ENCODE measurements at places on chromosomes 13 and 19.
A peak's percentile ranks its signal among the peaks of the same experiment; 100 is the strongest.

- DNase-seq: no peak
Observed at GRCh38 chr13:99381766-99382165, 74.6 kb upstream of the GPR183 start.

GRCh38 chr13:99385940-99386339 is 78.7 kb upstream of the GPR183 start:
- no peak for DNase-seq

DNA sequence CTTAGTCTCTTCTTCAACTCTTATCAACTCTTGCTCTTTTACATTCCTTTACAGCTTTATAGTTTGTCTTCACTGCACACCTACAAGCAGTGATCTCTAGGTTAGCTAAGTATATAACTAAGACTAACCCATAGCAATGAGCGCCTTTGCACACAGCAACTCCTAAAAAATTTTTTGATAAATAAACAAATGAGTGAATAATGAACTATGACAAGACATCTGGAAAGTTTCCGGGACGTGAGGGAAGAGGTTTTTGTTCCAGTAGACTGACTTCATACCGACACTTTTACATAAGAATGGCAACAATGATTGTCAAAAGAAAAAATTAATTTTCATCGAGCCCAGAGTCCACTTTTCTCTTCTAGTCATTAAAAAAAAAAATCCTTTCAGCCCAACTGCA is 98.3 kb downstream of the ELF1 start:
- no peak for DNase-seq

DNA sequence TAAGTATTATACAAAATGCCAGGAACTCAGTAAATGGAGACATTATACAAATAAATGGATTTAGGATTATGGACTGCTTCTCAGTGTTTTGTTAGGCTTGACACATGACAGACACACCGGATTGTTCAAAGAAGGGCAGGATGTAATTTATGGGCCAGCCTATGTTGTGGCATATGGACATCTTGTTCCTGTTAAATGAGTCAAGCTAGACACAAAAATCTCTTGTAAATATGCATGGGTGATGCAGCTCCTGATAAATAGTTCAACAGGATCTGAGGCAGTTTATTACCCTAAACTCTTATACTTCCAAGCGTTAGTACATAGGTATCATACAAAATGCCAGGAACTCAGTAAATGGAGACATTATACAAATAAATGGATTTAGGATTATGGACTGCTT is 502.3 kb downstream of the TBC1D4 start:
- DNase-seq: no peak

- DNase-seq: no peak
Observed at GRCh38 chr13:44667943-44668342, 91.8 kb upstream of the TSC22D1 start.

DNA sequence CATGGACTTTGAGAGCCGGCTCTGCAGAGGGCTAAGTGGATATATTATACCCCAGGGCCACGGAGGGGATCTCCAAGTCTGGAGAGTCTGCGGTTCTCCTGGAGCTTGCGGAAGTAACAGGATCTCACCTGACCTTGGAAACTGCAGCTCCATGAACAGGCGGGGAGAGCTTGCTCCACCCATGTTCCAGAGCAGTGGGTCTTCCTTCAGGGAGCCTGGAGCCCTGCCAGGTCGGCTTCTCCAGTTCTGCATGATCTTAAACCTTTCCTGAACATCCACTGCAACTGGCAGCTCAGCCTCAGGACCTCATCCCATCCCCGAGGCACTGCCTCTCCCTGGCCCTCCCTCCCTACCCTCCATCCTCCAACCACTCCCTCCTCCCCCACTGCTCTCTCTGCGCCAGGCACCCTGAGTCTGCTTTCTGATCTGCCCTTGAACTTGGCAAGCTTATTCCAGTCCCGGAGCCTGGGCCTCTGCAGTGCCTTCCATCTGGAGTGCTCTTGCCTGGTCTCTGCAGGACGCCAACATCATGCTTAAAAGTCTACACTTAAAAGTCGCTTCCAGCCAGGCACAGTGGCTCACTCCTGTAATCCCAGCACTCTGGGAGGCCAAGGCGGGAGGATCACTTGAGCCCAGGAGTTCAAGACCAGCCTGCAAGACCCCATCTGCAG is 13.2 kb downstream of the ATCAY start:
- no peak for DNase-seq

DNA sequence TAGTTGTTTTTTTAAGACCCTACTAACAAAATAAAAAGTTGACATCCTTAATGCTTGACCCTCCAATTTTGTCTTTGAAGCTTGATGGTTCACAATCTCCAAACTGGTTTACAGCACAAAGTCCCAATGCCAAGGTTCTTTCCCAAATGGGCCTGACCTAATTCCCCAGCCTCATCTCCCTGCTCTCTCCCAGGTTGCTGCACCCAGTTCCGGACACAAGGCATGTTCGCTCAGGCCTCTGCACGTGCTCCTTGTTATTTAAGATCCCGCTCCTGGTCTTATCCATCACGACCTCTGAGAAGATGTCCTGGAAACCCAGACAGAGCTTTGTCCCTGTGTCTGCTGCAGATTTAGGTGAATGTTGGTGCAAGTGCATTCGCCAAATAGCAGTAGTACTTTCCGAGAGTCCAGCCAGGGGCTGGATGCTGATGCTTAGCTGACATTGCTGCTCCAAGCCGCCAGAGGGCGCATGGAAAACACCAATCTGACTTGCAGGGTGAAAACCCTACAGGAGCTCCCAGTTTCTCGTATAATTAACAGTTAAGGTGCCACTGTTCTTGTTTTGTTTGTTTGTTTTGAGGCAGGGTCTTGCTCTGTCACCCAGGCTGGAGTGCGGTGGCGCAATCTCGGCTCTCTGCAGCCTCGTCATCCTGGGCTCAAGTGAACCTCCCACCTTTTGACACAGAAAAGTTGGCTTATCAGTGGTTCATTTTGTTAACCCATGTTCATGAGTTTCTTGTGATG is 18.5 kb downstream of the LYPD3 start:
- DNase-seq: peak; percentile 70

GRCh38 chr13:43223216-43223615 is 199.8 kb downstream of the DNAJC15 start:
- DNase-seq: no peak

- DNase-seq: no peak
Observed at GRCh38 chr13:23129331-23129730, 51.4 kb upstream of the SGCG start.

GRCh38 chr13:45446181-45446580 is 18.6 kb upstream of the COG3 start:
- DNase-seq: no peak

- no peak for DNase-seq
Observed at GRCh38 chr19:55373306-55373992, 3.2 kb upstream of the TMEM190 start.

GRCh38 chr19:23762884-23763711 is 4.4 kb upstream of the ZNF681 start:
- DNase-seq: peak; percentile 90

GRCh38 chr13:20219577-20219976 is 12.5 kb downstream of the GJB6 start:
- no peak for DNase-seq

- no peak for DNase-seq
Observed at GRCh38 chr13:79812070-79812850, 331.3 kb downstream of the NDFIP2 start.

- no peak for DNase-seq
Observed at GRCh38 chr13:91144054-91144453, 203.4 kb upstream of the MIR17HG start.

- no peak for DNase-seq
Observed at GRCh38 chr19:51810223-51810622, 15.3 kb downstream of the FPR3 start.

DNA sequence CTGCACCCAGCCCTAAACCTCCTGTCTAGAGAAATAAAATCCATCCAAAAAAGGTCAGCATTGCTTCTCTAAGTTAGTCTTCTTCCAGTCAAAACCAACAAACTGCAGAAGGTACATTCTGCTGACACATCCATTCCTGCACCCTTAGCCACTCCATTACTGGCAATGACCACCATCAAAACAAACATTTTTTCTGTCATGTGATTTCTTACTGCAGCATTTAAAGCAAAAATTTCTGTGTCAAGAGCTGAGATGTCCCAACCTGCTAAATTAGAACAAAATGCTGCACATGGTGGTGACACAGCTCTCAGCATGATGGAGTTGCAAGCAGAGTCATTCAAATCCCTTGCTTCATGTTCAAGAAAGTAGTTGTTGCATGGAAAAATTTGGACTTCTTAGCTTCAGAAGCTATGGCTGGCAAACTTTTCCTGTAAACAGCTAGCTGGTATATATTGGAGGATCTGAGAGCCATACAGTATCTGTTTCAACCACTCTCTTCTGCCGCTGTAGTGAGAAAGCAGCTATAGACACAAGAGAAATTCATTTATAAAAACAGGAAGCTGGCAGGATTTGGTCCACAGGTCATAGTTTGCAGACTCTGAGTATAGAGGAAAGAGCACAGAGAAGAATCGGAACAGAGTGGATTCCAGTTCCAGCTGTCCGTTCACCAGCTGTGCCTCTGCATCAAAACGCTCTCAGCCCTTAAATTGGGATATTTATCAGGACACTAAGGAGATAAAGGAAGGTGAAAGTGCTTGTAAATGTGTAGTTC is 17.4 kb downstream of the RUBCNL start:
- DNase-seq: no peak

DNA sequence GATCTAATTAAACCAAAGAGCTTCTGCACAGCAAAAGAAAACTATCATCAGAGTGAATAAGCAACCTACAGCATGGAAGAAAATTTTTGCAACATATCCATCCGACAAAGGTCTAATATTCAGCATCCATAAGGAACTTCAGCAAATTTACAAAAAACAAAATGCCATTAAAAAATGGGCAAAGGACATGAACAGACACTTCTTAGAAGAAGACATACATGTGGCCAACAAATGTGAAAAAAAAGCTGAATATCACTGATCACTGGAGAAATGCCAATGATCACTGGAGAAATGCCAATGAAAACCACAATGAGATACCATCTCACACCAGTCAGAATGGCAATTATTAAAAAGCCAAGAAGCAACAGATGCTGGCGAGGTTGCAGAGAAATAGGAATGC is 32.5 kb downstream of the ZNF582 start:
- DNase-seq: no peak

- DNase-seq: no peak
Observed at GRCh38 chr13:33257841-33258807, 27.4 kb downstream of the STARD13 start.

DNA sequence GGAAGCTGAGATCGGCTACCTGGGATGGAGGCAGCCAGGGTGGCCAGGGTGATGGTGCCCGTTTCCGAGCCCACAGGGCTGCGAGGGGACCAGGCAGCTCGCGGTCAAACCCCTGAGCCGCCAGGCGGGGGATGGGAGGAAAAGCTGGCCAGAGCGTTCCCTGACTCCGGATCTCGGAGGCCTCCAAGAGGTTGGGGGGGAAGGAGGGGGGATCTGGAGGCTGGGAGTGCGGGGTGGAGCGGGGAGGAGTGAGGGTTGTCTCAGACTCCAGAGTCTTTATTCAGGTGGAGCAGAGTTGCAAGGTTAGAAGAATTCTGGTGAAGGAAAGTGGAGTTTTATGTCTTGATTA is 1.1 kb downstream of the CACNG7 start:
- DNase-seq: no peak

- DNase-seq: no peak
Observed at GRCh38 chr13:99380921-99381645, 73.9 kb upstream of the GPR183 start.

GRCh38 chr13:44756276-44756810 is 180.2 kb upstream of the TSC22D1 start:
- no peak for DNase-seq

DNA sequence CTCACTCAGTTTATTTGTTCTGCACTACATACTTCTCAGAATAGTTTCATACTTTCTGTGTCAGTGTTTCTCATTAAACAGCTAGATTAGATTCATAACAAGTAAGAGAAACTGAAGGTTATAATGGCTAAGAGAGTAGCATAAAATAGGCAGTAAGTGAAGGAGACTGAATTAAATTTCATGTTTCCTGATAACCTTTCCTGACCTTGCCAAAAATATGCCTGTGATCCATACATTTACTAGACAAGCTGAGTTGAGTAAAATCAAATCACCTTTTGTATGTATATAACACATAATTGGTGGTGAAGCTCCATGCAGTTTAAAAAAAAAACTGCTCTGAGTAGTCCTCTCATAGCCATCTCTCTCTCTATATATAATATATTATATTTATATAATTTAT is 545.3 kb upstream of the PCDH20 start:
- DNase-seq: no peak

DNA sequence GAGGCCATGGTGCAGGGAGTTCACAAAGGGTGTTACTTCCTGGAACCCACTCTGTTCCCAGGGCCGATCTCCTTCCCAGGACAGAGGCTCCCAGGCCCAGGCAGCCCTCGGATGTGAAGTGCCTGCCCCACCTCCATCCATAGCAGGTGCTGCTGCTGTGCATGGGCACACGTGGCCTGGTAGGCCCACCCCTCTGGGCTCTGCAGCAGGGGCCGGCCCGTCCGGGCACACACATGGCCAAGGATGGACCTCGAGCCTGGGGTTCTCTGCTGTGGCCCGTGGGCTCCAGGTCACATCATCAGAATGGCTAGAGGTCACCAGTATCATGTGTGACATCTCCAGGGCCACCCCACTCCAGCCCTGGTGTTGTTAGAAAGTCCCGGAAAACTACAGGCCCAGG is 71.8 kb downstream of the GADD45B start:
- no peak for DNase-seq

- DNase-seq: peak; percentile 59
Observed at GRCh38 chr19:46990991-46991676, 28.5 kb upstream of the NPAS1 start.

- no peak for DNase-seq
Observed at GRCh38 chr13:41751277-41751676, 209.6 kb downstream of the VWA8 start.

- no peak for DNase-seq
Observed at GRCh38 chr13:99260216-99260615, 2.0 kb upstream of the GPR18 start.

DNA sequence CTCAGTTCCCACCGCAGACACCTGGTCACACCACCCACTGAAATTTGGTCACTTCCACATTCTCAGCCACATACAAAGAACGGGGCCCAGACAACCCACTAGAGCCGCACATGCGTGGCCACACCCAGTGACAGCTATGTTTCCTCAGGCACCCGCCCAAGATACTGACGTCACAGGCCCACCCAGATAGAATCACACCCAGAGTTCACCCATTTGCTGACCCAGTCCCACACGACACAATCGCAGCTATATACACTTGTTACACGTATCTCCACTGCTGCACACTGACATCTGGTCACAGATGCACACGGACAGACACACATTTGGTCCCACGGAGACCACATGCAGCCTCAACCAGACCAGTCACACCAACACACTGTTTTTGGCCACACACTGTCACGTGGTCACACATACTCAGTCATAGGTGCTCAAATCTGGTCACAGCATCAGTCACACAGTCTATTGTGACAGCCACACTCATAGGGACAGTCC is 2.9 kb downstream of the NUMBL start:
- no peak for DNase-seq

GRCh38 chr13:108323031-108323430 is 53.5 kb downstream of the TNFSF13B start:
- DNase-seq: no peak
